Right renal cortex interstitium (tissue), 3 donors: ENCODE measurements at places on chromosomes 2 and 18.

DNA sequence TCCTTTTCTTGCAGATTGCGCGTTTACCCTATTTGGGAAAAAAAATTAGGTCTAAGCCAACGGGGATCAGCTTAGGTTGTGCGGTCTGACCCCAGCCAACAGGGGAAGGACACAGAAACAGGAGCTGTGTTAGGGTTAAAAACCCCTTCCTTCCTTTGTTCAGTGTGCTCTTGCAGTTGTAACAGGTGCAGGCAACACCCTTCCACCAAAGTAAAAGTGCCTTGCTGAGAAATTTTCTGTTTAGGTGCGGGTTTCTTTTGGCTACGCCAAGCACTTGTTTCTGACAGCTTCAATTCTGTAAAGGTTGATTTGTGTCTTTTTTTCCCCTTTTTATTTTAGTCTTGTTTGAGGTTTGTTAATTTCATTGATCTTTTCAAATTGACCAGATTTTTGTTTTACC, 92.5 kb downstream of the PTPN4 start:
- no peak for DNase-seq

DNA sequence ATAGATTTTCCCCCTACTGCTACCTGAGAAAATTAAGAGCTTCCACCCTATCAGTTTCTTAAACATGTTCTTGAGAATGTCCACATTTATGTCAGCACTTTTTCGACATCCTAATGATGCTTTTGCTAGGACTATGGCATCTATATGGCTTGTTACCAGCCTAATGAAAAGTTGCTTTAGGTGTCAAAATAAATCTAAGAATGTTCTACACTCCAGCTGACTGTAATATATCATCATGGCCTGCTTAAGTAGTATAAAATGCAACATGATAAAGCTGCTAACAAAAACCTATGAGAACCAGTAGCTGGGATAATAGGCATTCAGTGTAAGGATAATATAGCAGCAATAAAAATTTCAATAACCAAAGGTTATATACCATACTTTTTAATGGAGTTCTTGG, 1983.5 kb upstream of the CELF4 start:
- no peak for DNase-seq

- no peak for DNase-seq
These were observed 67.5 kb upstream of the SLC38A11 start for GRCh38 chr2:165022781-165023180.

GRCh38 chr2:217938036-217938435, 64.8 kb downstream of the TNS1 start:
- DNase-seq = no peak

- no peak for DNase-seq
These were observed 4.0 kb upstream of the RTN4 start for GRCh38 chr2:55054106-55054875.

DNA sequence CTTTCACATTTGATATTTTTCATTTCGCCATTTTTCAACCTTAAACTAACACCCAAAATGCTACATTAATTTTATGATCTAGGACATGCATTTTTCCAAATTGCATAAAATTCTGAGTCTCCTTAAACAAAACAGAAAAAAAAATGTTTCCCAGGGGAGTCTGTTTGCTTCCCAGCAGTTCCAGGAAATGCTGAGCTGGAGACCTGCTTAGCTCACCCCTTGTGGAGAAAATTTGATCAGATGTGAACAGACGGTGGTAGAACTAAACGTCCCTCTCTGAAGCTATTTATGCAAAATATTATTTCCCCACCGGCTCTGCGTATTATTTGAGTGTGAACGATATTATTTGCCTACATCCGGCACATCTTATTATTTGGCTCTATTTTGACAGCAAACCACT, 74.9 kb upstream of the AGAP1 start:
- DNase-seq = no peak

DNA sequence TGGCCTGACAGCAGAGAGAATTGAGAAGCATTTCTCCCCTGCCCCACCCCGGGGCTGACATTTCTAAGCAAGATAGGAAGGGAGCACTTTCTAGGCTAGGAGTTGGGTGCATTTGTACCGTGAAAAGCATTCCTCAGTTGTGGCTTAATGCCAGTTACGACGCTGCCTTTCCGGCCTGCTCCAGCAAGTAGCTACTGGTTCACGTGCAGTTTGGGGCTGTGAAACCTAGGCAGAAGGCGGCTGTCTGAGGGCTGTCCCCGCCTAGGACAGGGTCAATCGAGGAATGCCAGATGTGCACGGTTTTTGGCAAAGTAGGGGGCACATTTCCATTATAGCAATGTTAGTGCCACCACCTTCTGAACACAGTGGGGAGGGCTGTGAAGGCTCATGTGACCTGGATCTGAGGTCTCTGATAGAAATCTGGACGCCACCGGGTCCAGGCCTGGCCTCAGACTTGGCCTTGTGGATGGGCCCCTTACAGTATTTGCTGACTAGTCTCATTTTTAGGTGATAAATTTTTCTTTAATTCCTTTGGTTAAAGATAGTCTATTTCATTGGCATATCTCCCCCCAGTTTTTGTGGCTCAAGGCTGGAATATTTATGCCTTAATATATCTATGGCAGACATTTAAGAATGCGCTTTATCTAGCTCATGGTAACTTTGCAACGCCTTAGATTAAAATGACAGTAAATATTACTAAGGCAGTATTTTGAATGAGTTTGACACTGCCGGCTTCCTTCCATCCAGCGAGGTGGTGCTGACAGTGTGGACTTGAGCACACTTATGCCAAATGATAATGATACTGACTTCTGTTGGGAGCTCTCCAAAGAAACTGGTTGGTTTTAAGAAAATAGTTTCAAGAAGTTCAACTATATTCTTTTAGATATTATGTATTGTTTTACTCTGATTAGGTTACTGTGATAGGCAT, 78.7 kb downstream of the LPIN1 start:
- no peak for DNase-seq

- no peak for DNase-seq
These were observed 81.2 kb upstream of the STK17B start for GRCh38 chr2:196252408-196253115.

DNA sequence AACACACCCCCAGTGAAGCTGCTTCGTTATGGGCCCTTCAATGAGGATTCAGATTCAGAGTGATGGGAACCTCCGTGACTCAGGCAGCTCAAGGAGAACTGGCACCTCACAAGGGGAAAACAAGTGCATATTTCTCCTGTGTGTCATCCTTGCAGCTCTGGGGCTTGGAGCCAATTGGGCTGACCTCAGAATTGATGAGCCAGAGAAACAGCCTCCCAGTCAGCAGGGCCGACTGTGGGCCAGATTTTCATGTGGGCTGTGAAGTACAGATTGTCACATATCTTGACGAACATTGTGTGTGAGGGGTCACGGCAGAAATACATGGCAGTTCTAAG, 189.6 kb upstream of the SP5 start:
- no peak for DNase-seq

DNA sequence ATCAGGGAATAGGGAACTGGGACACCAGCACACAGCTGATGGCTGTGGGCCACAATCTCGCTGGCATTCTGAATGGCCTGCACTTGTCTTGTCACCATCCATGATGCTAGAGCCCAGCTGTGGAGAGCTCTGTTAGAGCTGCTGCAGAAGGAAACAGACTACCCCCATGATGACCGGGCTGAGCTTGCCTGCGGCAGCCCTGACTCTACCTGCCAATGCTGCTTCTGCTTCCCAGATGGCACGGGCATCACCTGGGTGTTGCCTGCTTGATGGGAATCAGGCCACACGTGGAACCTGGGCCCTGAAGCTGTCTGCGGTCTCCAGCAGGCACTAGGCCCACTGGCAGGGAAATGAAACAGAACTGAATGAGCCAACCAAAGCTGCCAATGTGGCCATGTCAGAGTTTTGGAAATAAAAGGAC, 11.2 kb upstream of the DAW1 start:
- no peak for DNase-seq

GRCh38 chr2:73716543-73717250, 20.4 kb downstream of the TPRKB start:
- no peak for DNase-seq

DNA sequence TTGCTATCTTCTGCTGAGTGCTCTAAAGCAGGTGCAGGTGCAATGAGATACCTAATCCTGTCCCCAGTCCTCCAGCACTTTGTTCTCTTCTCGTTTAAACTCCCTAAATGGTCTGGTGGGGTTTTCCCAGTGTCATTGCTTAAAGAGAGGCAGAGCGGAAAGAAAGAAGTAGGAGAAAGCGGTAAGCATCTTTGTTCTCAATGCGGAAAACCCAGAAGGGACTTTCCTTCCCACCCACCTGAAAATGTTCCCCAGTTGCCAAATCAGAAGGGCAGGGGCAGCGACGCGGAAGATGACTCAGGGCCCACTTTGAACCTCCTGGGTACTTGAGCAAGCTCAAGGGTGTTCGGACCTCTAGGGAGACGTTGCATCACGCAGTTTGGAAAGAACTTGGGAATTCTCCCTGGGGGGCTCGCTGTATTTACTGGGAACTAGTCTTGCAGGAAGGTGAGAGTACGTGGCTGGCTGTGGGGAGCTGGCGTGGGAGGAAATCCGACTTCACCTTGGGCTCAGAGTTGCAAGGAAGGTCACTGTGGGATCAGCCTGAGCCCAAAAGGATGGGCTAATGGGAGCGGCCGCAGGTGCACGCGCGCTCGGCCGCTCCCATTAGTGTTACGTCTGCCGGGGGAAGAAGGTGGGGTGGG, 589 bp upstream of the SGPP2 start:
- DNase-seq = no peak

DNA sequence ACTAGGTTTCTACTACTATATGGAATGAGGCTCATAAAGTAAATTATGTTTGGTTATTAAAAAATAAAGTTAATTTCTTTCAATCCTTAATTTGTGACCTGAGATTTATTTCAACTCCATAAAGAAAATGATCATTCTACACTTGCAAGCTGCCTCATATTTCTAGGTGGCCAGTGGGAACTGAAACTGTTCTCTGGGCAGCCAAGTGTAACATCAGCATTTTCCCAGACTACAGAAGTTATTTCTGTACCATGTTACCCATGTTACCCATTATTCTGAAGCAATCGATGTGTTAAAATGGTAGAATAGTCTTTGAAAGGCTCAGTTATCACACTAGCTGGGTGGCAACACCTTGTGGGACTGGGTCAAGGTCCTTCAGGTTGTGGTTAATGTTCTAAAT, 139.3 kb upstream of the FBXO11 start:
- DNase-seq = no peak

DNA sequence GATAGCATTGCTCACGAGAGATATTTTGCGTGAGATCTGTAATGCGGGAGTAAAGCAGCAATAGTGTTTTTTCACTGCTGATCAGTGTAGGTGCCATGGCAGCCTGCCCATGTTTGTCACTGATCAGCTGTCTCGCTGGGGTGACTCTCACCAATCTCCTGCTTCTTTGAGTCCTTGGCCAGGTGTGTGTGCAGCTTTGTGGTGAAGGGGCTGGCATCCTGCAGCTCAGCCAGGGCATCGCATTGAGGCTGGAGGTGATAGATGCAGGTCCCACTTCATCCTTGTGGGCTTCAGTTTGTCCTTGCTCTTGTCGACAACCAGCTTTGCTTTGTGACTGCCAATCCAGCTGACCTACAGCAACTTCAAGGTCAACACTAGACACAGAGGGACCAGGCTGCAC, 258.3 kb upstream of the CXCR4 start:
- DNase-seq = no peak

- no peak for DNase-seq
These were observed 98.0 kb downstream of the TRABD2A start for GRCh38 chr2:84782717-84783442.

- no peak for DNase-seq
These were observed 199.1 kb upstream of the CCDC150 start for GRCh38 chr2:196440413-196440812.

DNA sequence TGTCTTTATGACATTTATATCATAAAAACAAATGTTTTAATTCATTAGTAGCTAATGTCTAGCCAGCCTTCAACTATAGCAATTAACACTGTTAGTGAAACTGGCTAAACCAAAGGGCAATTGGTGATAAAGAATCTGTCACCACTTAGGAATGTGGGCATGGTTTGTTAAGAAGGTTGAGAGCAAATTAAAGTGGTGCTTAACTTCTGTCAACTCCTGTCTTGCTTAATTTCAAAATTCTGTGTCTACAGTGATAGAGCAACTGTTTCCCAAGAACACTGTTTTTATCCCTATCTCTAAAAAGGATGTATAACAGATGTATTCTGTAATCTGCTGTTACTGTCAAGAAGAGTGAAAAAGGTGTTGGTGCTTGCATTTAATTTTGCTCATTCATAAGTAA, 36.5 kb downstream of the CFAP36 start:
- DNase-seq = no peak

DNA sequence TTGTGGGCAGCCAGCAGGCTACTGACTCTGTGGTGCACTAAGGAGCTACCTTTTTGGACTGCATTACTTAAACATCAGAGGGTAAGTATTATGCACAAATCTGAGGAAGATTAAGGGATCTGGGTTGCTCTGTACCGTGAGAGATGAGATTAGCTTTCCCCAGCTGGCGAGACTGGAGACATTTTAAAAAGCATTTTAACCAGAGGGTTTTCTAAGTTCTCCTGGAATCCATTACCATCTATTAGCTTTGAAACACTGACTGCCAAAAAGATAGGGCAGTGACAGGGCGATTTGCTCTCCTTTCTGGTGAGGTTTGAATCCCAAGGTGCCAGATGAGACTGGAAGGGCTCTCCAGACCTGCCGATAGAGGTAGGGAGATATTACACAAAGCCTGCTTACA, 63.2 kb downstream of the LYPD6 start:
- no peak for DNase-seq

GRCh38 chr18:55477860-55478581, 110.0 kb downstream of the TCF4 start:
- no peak for DNase-seq

DNA sequence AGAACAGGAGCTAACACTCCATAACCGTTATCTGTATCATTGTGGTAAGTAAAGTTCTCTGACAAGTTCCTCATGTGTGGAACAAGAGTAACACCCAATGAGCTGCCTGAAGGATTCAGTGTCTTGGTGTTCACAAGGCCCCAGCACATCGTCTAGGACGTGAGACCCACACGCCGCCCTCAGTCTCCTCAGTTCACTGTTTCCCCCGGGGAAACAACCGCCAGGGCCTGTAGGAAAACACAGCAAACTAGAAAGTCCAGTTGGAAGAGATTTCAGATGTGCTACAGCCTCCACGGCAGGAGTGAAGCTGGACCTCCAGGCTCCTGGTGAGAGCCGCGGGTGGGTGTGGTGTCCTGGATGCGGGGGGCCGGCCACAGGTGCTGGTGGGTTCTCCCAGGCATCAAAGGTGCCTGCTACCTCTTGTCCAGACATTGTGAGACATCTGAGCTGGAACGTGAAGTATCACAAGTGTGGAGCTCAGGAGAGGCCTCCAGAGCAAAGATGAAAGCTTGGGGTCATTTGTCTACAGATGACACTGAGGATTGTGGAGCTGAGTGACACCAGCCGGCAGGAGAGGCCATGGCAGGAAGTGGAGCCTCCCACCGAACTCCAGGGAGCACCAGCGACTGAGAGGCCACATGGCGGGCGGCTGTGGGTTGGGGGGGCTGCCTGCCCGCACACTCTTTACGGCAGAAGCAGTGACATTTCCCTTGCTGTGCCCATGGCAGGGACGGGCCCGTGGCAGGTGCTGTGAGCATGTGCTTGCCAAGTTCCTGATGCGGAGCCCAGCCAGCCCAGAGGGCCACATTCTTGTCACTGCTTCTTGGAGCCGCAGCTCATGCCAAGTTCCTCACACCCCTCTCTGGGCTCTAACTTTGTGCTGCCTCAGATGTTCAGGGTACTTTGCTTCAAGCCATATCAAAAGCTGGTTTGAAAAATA, 131.2 kb downstream of the TMEM18 start:
- no peak for DNase-seq

- DNase-seq = no peak
These were observed 59.8 kb downstream of the NOL10 start for GRCh38 chr2:10629819-10630532.

GRCh38 chr2:28509361-28509760, 13.5 kb downstream of the PLB1 start:
- DNase-seq = no peak
